ENCODE measurements at places on chromosomes 11 and 22.

GRCh38 chr11:58654079-58654907 is 31.8 kb downstream of the CNTF start:
- peak; percentile 60 for DNase-seq

DNA sequence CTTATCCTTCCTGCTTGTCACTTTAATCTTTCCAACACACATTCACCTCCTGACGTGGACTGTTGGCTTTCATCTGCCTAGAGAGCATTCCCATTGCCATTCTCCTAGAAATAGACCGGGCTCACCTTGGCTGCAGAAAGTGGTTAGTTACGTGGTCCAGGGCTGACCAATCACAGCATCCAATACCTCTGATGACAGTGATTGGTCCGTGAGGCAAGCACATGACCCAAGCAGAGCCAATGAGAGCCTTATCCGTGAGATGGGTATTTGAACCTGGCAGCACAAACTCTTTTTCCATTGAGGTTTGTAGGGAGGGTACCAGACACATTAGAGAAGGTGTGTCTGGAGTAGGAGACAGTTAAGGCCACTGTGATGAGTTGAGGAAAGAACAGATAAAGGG is 85.8 kb downstream of the MIAT start:
- no peak for DNase-seq

- no peak for DNase-seq
Observed at GRCh38 chr22:31400023-31400397, 606 bp downstream of the DRG1 start.

- DNase-seq, result no peak
Observed at GRCh38 chr11:639332-639955, 2.4 kb downstream of the DRD4 start.

DNA sequence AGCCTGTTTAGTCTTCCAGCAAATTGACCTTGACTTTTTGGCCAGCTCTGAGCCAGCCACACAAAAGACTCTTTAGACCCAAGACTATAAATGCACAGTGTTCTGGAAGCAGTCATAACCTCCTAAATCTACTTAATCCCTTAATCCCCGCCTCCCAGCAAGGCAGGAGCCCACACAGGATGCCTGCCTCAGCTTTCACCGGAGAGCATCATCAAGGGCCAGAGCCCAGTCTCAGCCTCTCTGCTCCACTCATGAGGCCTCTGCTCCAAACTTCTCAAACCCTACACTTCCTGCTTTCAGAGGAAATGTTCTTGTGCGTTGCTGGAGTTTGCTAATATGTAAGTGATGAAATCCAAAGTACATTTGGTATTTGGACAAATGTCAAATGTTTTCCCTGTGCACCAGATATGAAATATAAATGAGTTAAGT is 57.9 kb upstream of the FSHB start:
- DNase-seq, result no peak

DNA sequence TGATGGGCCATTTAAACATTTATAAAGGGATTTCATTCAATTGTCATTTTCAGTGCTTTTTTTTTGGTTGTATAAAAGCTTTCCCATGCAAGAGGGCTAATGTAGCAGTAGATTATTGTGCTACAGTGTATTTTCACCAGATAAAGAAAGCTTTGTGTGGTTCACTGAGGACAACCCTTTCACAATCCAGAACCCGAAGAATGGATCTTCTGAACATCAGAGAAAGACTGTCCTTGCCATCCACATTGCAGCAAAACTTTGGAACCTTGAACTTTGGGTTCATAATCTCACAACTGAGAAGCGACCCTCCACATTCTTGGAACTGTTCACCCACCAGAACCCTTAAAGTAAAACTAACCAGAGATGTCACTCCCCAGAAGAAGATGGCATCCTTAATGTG is 9.3 kb downstream of the APOBEC3H start:
- no peak for DNase-seq

DNA sequence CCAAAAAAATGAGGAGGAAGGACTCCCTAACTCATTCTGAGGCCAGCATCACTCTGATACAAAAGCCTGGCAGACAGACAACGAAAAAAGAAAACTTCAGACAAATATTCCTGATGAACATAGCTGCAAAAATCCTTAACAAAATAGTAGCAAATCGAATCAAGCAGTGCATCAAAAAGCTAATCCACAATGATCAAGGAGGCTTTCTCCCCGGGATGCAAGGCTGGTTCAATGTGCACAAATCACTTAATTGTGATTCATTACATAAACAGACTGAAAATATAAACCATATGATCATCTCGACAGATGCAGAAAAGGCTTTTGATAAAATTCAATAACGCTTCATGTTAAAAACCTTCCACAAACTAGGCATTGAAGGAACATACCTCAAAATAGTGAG is 16.4 kb downstream of the MTMR2 start:
- DNase-seq, result no peak

Data from NT2/D1 (cell line).